ENCODE measurements at places on chromosomes 1 and 21. TPM values are rescaled to one million over a fixed set of nuclear protein-coding genes. Genes with fewer than 3 reads are reported as not detected.

GRCh38 chr1:66214901-66215300 is 319.1 kb upstream of the SGIP1 start:
- H3K27me3 ChIP-seq = no peaks in the 10 kb centered on the region
- H3K27ac ChIP-seq = no peak overlapping the region
- H3K4me3 ChIP-seq = no peak overlapping the region
- H3K36me3 ChIP-seq = no peaks in the 10 kb centered on the region
- DNase-seq = no peak
- H3K4me1 ChIP-seq = peaks cover 9% of the 10 kb centered on the region

RIPPLY3 gene
- not detected for total RNA-seq

DNA sequence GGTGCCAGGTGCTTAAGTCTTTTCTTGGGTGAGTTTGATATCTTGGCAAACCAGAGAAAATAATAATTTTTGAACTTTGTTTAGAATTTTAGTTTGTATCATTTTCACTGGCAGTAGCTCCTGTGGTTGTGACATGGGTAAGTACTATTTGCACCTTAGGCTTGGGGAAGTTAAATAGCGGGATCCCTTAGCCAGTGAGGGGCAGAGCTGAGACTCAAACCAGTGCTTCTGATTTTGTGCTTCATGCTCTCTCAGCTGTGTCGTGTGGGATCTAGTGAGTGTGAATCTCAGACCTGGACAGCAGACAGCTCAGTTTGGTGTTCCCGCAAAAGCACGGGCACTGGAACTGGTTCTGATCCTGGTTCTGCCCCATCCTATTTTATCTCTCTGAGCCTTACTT is 9.6 kb downstream of the PRCC start:
- H3K27ac ChIP-seq = no peak overlapping the region
- H3K4me3 ChIP-seq = no peak overlapping the region
- H3K27me3 ChIP-seq = no peaks in the 10 kb centered on the region
- peaks cover 27% of the 10 kb centered on the region for H3K4me1 ChIP-seq
- H3K36me3 ChIP-seq = no peaks in the 10 kb centered on the region

LSS gene
- total RNA-seq = 19.6 TPM

- H3K4me1 ChIP-seq = no peaks in the 10 kb centered on the region
- DNase-seq = no peak
- no peaks in the 10 kb centered on the region for H3K27me3 ChIP-seq
- H3K27ac ChIP-seq = no peak overlapping the region
Observed at GRCh38 chr1:203408486-203409481, 57.9 kb upstream of the FMOD start.

DNA sequence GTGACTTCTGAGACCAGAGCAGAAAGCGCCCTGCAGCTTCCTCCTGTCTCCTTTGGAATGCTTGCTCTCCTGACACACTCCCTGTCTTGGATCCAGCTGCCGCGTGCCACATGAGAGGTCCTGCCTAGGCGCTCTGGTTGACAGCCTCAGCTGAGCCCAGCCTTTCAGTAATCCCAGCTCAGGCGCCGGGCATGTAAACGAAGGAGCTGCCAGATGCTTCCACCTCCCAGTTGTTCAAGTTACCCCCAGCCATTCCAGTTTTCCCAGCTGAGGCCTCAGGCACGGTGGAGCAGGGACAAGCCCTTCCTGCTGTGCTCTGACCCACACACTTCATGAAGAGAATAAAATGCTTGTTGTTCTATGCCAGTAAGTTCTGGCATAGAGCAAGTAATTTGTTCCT is 14.3 kb upstream of the CD34 start:
- H3K4me3 ChIP-seq = no peak overlapping the region
- no peaks in the 10 kb centered on the region for H3K27me3 ChIP-seq
- H3K36me3 ChIP-seq = no peaks in the 10 kb centered on the region
- no peaks in the 10 kb centered on the region for H3K4me1 ChIP-seq

DNA sequence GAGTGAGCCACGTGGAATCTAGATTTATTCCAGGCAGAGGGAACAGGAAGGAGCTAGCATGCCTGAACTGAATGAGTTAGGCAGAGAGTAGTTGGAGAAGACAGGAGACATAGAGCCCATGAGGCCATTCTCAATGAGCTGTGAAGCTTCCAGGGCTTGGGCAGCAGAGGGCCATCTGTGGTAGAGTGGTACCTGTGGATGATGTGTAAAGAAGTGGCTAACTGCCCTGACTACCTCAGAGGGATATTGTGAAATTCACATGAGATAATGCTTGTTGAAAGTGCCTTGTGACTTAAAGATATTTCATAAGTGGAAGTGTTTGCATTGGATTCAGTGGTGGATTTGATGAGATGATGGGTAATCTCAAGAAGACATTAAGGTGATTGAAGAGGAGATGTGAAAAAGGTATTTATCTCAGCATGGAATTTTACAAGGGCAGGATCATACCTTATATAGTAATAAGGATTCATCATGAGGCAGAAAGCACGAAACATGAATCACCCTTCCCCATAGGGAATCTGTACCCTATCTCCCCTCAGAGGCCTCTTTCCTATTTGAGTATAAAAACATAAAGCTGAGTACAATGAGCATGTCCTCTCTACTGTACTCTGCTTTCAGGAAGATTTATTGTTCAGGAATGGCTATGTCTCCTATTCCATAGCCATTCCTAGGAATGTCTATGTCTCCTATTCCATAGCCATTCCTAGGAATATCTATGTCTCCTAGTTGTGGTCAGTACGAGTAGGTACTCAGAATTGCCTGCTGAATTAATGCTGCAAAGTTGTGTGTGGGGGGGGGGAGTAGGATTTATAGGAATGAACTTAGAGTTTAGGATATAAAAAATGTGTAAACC is 146.8 kb downstream of the PAPPA2 start:
- no peak overlapping the region for H3K4me3 ChIP-seq
- H3K36me3 ChIP-seq = no peaks in the 10 kb centered on the region
- H3K27ac ChIP-seq = no peak overlapping the region

- no peaks in the 10 kb centered on the region for H3K36me3 ChIP-seq
- H3K4me1 ChIP-seq = no peaks in the 10 kb centered on the region
- H3K27ac ChIP-seq = no peak overlapping the region
- no peak overlapping the region for H3K4me3 ChIP-seq
- no peaks in the 10 kb centered on the region for H3K27me3 ChIP-seq
Observed at GRCh38 chr1:203522237-203522636, 28.3 kb downstream of the OPTC start.

DNA sequence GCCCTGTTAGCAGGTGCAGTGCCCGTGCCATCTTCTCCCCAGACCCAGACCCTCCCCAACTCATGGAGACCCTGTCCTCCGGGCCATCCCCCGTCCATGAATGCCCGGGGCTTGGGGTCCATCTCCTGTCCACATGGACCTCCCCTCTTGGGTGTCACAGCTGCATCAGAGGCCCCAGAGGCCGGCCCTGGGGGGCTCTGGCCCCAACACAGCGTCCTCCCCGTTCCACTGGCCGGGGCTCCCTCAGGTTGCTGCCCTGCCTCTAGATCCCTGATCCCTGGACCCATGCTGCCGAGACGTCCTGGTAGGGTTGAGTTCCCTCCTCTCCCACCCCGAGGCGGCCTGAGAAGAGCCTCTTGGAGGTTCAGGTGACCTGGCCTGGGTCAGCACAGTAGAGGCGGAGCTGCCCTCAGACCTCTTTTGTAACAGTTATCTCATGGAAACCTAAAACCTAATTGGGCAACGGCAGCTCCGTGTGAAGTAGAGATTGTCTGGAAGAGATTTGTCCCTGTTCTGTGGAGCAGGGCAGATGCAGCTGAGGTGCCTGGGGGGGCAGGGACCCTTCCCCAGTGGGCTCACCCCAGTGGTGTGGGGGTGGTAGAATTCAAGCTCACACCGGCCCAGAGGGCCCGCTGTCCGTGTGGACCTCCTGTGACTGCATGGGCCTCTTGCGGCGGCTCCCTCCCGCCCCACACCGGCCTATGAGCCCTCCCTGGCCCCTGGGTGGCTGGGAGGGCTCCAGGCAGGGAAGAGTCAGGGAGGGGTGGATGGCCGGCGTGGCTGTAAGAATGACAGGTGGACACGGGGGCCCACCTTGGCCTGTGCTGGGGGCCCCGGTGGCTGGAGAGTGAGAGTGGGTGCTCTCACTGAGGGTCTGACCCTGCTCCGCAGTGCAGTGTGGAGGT is 56.1 kb downstream of the SKI start:
- no peak overlapping the region for H3K4me3 ChIP-seq
- no peaks in the 10 kb centered on the region for H3K36me3 ChIP-seq
- peaks cover 22% of the 10 kb centered on the region for H3K4me1 ChIP-seq
- H3K27ac ChIP-seq = no peak overlapping the region

GRCh38 chr21:35072960-35073359 is 23.9 kb upstream of the RUNX1 start:
- no peaks in the 10 kb centered on the region for H3K27me3 ChIP-seq
- H3K27ac ChIP-seq = no peak overlapping the region
- H3K36me3 ChIP-seq = no peaks in the 10 kb centered on the region
- no peak for DNase-seq
- no peaks in the 10 kb centered on the region for H3K4me1 ChIP-seq

DNA sequence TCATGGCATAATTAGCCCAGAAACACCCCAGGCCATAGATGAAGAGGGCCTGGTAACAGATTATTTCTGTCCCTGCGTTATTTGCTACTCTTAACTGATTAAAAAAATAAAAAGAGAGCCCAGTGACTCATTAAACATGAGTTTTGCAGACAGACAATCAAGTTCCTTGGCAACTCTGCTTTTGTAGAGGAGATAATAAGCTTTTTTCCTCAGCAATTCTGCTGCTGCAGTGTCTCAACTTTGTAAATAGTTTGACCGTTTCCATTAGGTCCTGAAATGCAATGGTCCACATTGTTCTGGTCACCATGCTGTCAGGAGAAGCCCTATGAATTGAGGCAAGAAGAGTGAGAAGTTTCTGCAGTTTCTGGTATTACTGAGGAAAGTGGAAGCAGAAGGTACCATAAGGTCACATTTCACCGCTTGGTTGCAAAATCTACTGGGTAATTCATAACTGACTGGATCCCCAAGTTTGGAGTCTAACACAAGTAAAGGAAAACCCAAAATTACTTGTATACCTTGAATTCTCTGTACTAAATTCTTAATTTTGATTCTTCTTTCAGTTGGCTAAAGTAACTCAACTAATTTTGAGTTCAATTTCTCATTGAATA is 139.5 kb downstream of the ZZZ3 start:
- DNase-seq = no peak
- H3K27ac ChIP-seq = no peak overlapping the region
- H3K27me3 ChIP-seq = no peaks in the 10 kb centered on the region
- H3K36me3 ChIP-seq = no peaks in the 10 kb centered on the region
- H3K4me3 ChIP-seq = no peak overlapping the region

DNA sequence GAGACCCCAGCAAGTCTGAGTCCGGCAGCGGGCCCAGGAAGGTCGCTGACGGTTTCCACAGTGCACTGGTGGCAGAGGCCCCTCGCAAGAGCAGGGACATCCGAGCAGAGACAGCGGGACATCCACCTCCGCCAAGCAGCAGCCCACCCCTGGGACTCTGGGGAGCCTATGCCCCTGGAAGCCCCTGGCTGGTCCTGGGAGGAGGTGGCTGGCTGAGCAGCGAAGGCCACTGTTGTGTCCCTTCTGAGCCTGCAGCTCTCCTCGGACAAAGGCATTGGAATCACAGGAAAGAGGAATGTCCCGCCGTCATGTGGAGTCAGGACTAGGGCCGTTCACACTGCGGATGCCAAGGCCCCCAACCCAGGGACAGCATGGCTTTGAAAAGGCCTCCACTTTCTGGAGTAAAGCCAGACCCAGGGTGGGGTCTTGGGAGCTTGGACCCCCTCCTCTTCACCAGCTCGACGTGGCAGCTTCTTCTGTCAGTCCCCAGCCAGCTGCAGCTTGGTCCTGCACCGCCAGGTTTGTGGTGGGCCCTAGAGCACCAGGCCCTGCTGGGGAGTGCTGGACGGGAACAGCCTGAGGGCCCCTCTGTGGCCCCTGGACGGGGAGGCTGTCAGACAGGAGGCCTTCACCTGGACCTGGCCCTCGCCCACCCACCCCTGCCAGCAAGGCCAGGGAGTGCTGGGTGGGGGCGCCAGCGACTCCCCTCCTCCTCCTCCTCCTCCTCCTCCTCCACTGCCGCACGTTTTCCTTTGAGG is 1.4 kb downstream of the MEGF6 start:
- no peak overlapping the region for H3K4me3 ChIP-seq
- H3K36me3 ChIP-seq = no peaks in the 10 kb centered on the region
- H3K27me3 ChIP-seq = peaks cover 8% of the 10 kb centered on the region
- H3K27ac ChIP-seq = no peak overlapping the region
- no peak for DNase-seq

DNA sequence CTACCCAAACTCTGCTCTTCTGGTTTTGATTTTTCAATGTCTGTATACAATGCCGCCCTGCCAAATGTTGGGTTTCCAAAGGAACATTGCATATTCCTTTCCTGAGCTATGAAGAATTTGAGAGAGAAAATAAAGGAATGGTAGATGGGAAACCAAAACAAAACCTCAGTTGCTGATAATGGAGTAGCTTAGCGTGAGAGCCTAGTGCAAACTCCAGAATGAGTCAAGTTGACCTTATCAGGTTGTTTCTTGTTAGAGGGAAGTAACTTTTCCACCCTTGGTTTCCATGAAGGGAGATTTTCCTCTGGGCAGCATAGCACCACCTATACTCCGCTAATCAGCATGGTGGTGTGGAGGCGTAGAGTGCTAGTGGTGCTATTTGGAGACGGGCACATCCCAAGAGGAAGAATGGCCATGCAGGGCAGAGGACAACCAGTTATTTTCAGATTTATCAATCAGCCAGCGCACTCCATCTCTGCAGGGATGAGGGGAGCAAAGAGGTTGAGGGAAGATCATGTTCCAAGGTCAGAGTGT is 51.6 kb downstream of the BACH1 start:
- no peaks in the 10 kb centered on the region for H3K36me3 ChIP-seq
- H3K27me3 ChIP-seq = no peaks in the 10 kb centered on the region
- H3K4me1 ChIP-seq = peaks cover 6% of the 10 kb centered on the region
- no peak overlapping the region for H3K27ac ChIP-seq

ARTN gene
- 0.49 TPM for total RNA-seq

- H3K4me3 ChIP-seq = no peak overlapping the region
- H3K27me3 ChIP-seq = no peaks in the 10 kb centered on the region
- H3K4me1 ChIP-seq = no peaks in the 10 kb centered on the region
- H3K36me3 ChIP-seq = no peaks in the 10 kb centered on the region
- DNase-seq = no peak
Observed at GRCh38 chr1:59605184-59605583, 209.6 kb upstream of the HOOK1 start.

TTC39A gene
- 0.28 TPM for total RNA-seq

MAP3K21 gene
- total RNA-seq = 2.8 TPM

Measured in CD8-positive, alpha-beta memory T cell (primary cell).